Activated CD8-positive, alpha-beta memory T cell treated with anti-CD3 and anti-CD28 coated beads for 24 hours (primary cell): ENCODE measurements at places on chromosomes 16 and 17.

DNA sequence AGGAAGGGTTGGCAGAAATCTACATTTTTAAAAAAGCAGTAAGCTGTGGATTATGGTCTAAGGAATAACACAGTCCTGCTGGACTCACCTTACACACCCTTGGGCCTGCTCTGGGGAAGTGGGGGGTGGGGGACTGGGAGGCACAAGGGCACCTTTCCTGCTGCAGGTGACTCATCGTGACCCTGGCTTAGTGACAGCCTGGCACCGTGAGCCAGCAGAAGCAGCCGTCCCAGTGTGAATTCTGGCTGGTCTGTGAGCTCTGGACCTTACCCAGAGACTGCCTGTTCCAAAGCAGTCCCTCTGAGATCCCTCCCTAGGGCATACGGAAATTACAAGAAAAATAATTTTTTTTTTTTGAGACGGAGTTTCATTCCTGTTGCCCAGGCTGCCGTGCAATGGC lies 4.2 kb upstream of the CRK start:
- DNase-seq: no peak

DNA sequence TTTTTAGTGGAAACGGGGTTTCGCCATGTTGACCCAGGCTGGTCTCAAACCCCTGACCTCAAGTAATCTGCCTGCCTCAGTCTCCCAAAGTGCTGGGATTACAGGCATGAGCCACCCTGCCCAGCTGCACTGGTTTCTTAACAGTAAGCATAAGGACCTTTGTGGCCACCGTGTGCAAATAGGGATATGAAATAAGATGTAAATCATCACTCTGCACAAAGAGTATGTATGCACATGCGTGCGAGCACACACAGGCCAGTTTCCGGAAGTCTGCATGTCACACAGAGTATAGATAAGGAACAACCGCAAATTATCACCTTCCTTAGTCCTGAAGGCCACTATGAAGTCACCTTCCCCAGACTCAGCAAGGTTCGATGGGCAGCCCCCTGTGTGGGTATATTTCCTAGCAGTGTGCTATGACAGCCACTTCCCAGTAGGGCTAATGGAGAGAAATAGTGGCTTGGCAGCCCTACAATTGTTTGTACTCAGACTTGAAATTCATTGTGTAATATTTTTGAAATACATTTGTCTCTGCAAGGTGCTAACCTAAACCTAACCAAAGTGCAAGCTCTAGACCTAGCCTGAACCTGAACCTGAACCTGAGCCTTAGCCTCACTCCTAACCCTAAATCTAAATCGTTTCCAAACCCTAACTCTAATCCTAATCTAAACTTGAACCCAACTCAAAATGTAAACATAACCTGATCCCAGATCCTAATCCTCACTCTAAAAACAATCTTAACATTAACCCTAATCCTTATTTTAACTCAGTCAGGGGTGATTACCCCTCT lies 48.4 kb upstream of the SKAP1 start:
- no peak for DNase-seq

GRCh38 chr17:6496640-6497441 lies 52.6 kb downstream of the PIMREG start:
- no peak for DNase-seq

DNA sequence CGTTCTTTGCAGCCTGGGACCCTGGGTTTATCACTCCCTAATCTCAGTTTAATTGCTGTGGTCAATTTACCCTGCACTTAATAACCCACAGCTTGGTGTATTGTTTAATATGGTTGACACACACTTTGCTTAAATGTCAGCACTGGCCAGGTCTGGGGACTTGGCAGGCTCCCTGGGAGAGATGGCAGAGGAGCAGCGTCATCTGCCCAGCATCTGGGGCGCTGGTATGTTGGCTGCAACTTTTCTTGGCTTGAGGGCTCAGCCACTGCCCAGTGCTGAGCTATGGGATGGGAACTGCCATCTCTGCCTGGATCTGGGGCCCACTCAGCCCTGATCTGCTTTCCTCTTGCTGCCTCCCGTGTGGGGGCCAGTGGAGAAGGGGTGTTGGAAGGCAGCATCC lies 115.7 kb upstream of the IRX3 start:
- no peak for DNase-seq

GRCh38 chr17:7041607-7042500 lies 2.0 kb downstream of the SLC16A11 start:
- DNase-seq: peak; percentile 81

DNA sequence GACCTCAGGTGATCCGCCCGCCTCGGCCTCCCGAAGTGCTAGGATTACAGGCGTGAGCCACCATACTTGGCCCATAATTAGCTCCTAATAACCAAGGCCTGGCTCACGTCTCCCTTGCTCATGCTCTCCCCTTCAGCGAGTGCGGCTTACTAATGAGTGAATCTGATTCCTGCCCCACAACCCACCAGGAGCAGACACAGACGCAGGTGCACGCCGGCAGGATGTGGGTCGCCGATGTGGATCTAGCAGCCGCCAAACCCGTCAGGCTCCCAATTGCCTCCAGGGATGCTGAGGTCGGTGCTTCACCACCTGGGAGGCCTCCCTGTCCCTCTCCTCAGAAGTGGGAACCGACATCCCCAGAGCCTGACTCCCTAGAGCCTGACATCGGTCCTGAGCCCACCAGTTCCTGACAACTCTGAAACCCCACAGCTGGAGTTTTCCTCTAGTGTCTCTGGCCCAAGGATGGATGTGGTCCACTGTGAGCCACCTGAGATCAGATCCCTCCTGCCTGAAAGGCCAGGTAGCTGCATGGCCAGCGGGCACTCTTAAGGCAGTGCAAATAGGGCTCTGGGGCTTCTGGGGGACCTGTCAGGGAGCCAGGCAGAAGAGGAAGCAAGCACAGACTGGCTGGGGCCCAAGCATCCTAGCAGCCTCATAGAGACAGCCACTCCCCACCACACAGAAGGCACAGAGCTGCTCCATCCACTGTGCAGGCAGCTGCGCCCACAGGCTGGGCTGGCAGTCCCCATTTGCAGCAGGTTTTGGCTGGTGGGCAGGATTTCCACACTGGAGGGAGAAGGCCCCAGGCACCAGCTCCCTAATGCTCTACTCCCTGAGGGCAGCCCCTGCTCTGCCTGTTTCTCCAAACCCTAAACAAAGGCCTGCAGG lies 10.8 kb downstream of the EXOC7 start:
- DNase-seq: no peak

GRCh38 chr17:78351449-78352006 lies 8.3 kb downstream of the SOCS3 start:
- no peak for DNase-seq

- DNase-seq: no peak
Observed at GRCh38 chr17:2138761-2139160, 83.9 kb downstream of the HIC1 start.

DNA sequence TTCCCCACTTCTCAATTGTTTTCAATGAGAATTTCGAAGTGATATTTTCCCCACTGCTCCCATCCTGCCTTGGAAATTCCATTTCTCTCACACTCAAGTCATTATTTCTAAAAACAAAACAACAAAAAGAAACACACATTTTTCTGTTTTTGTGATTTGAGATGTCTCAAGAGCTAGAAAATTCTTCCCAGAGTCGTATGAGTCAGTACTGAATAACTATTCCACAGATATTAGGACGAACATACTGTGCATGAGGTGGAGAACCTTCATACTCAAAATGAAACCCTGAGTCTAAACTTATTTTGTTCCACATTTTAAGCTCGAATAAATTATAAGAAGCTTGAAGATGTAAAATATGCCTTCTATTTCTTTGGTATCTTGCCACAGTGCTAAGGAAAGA lies 204.6 kb downstream of the SLC39A11 start:
- no peak for DNase-seq

DNA sequence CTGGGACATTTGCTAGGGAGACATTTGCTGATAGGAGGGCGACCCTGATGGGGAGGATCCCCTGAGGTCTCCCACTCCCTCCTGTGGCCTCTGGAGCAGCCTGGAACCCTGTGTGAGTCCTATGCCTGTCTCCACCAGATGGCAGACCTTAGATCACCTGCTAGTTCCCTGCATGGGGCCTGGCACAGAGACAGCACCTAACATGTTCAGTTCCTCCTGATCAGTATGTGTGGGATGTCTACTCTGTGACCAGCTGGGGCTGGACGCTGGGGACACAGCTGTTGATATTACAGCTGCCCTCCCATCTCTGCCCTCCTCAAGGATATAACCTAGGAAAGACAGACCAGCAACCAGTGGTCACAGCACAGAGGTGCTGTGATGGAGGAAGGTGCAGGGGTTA lies 1.1 kb upstream of the ADCY7 start:
- no peak for DNase-seq

DNA sequence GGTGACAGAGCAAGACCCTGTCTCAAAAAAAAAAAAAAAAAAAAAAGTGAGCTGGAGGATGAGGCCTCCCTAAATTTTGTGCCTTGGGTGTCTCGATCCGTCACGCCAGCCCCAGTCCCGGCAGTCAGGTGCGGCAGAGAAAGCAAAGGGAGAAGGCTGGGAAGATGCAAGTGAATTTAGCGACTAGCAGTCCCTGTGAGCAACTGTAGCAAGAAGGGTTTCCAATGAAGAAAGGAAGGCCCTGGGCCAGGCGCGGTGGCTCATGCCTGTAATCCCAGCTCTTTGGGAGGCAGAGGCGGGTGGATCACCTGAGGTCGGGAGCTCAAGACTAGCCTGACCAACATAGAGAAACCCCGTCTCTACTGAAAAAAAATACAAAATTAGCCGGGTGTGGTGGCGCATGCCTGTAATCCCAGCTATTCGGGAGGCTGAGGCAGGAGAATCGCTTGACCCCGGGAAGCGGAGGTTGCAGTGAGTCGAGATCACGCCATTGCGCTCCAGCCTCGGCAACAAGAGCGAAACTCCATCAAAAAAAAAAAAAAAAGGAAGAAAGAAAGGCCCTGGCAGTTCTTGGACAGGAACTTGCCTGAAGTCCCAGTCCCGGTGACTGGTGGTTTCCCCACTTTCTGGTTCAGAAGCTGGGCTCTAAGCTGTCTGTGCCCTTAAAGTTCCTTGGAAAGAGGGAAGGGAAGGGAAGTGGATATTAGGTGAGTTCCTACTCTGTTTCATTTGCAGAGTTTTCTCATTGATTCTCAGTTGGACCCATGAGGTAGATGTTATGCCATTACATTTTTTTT lies 1.8 kb upstream of the QPRT start:
- no peak for DNase-seq

DNA sequence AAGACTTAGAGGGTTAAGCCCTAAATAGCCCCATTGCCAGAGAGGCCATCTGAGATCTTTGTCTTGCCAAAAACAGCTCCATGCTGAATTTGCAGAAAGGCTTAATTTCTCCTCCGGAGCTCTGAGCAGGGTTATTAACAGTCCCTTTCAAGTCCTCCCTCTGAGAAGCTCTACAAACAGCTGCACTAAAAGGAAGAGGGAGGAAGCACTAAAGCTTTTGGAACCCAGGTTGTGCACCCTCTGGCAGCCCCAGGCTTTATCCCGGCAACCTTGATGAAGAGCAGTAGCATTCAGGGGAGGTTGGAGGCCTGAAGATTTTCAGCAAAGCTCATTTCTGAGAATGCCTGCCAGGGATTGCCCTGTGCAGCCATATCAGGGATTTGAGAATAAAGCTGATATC lies 554.7 kb downstream of the RBFOX1 start:
- no peak for DNase-seq
